ENCODE measurements at places on chromosomes 13 and 19.

GRCh38 chr19:7596211-7596937 is 711 bp downstream of the CAMSAP3 start:
- no peak for DNase-seq

DNA sequence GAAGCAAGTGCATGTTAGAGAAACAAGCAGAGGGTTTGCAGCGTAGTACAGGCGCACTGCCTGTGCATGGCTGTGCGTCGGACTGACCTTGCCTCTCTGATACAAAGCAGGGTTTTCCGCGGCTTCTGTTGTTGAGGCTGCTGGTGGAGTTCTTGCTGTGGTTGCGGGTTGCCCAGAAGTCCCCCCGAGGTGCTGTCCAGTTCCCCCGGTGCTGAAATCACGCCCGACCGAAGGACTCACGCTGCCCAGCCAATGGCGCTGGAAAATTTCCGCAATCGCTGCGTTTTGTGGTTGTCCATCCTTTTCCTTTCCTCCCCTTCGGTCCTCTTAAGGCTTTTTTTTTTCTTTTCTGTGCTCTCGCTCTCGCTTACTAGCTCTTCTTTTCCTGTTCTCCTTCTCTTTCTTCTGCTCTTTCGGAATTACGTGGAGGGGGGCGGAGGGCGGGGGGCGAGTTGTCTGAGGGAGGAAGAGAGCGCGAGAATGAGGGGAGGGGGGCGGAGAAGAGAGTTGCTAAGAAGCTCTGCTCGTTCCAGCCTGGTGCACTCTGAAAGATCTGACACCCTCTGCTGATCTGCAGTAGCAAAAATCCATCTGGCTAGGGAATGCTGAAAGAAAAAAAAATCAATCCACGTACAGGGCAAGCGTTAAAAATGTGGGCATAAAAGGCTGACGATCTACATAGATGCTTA is at the start of gene SLITRK1:
SLITRK1 (minus strand) TSS at position 558 of the 689 bp plus-strand sequence. CDS start 967 bp downstream, outside the sequence.
- DNase-seq: no peak

GRCh38 chr19:2154587-2155075 is 3.3 kb upstream of the AP3D1 start:
- DNase-seq: no peak

- DNase-seq: no peak
These were observed 2.9 kb downstream of the DNAJC15 start for GRCh38 chr13:43026262-43026661.

DNA sequence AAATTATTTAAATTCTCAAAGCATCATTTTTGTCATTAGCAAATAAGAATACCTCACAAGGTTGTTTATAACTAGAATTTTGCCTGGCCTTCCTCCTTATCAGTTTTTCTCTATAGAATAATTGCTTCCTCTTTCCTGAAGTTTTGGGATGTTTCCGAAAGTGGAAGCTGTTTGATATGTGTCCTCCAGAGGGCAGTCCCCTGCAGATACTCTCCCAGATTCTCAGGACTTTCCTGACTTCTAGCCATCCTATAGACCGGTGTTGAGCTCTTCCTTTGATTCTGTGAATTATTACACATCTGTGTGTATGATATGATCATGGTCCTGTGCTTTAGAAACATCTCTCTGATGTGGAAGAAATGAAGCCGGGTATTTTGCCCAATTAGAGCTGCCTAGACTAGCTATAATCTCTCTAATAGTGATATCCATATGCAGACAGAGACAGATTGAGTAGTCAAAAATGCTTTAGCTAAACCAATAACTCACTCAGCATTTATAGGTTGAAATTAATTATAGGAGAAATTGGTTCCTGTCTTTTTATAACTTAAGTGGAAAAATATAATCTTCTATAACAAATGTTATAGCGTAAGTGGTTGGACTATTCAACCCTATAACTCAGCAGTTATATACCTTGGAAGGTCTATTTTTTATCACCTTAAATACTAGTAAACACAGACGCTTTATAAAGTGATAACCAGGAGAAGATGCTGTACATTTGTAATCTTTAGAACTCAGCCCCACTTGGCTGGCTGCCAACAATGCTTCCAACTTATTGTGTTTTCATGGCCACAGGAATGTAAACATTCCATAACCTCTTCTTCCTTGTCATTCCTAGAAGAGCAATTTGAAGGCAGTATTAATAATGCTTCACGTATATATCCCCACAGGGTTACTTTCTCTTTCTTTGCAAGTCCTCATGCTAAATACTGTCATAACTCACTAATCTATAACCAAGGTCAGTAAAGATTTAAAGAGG is 201.0 kb upstream of the RXFP2 start:
- DNase-seq: no peak

- DNase-seq: no peak
These were observed 318.3 kb downstream of the FOXO1 start for GRCh38 chr13:40348096-40348679.

DNA sequence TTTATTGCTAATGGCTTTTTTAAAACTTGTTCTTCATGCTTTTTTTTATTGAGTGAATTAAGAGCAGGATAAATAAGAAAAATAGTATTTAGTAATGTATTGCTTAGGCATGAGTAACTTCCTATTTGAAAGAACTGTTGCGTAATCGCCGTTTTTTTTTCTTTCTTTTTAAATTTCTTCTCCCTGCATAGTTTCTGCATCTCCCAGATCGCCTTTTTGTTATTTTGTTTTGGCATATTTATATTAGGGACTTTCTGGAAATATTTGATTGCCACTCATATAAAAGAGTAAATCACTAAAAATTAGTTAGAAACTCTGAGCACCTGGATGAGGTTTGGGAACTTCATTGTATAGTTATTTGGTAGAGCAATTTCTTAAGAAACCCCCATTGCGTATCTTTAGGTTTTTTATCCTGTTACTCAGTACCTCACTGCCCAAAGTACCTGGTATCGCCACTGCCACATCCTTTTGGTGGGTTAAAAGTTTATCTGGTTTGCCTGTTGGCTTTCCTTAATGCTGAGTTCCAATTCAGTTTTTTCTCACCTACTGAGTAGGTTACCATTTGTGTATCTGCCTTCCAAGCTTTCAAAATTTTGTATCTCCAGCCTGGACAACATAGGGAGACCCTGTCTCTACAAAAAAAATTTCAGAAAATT is 36.2 kb upstream of the LPAR6 start:
- DNase-seq: no peak

DNA sequence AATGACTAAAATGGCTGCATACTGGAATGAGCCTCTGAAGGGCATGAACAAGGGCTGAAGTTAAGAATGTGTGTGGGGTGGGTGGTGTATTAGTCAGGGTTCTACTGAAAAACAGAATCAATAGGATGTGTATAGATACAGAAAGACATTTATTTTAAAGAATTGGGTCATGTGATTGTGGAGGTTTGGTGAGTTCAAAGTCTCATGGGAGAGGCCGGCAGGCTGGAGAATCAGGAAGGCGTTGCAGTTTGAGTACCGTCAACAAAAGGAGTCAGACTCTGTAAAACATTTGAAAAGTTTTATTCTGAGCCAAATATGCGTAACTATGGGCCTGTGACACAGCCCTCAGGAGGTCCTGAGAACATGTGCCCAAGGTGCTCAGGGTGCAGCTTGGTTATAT is 24.5 kb upstream of the CYSLTR2 start:
- no peak for DNase-seq

DNA sequence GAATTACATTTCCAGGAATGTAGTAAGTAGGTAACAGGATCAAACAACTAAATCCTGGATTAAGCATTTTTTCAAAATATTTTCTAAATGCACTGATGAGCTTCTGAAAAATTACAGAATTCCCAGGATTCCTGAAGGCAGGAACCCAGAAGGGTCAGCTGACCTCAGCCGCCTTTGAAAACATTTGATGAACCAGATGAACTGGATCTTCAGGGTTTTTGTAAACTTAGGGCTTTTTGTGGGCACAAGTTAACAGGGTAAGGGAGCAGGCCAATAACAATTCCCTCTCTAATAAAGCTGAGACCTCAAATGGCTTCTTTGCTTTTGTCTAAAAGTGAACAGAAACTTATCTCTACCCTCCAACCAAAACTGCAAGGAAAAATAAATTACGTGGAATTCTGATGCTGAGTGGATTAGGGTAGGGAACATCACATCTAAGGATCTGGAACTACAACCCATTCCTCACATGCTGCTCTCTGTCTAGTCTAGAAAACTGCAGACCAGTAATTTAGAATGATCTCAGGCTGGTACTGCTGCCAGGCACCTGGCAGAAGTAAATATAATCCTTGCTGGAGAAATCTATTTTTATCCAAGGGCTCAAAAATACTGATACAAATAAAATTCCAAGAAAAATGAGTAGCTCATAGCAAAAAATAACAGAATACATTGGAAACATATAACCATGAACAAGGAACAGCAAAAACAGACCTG is 48.2 kb upstream of the N4BP2L1 start:
- no peak for DNase-seq

- peak; percentile 28 for DNase-seq
These were observed 4.2 kb upstream of the IZUMO2 start for GRCh38 chr19:50167314-50167721.

DNA sequence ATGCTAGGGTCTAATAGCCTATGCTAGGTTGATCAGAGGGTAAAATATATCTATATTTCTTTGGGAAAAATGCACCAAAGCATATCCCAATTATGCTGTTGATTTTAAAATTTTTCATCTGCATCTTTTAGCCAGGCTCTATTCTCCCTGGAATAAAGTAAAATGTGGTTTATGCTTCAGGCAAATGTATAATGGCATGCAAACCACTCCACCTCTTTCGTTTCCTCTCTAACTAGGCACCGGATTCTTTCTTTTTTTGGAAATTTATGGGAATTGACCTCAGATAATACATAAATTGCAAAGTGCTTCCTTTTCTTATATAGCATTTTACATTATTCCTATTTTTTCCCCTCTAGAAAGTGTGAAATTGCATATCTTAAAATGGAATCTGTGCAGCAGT is 386.5 kb downstream of the OLFM4 start:
- no peak for DNase-seq

- DNase-seq: no peak
These were observed 2.4 kb downstream of the SHANK1 start for GRCh38 chr19:50717026-50717723.

DNA sequence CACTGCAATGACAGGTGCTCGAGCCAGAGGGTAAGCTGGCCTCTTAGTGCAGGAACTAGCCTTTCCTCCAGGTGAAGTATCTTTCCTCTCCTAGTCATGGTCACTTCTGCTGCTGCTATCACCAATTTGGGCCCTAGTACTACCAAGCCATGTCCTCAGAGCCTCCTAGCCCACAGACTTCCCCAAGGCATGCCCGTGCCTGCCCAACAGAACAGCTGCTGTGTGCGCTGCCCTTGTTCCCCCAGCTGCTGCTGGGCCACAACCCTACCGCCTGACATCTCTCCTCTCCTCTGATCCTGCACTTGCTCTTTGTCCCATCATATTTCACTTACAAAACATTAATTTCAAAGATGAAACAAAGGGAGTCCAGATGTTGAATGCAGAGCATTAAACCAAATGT is 168.5 kb upstream of the FREM2 start:
- no peak for DNase-seq

DNA sequence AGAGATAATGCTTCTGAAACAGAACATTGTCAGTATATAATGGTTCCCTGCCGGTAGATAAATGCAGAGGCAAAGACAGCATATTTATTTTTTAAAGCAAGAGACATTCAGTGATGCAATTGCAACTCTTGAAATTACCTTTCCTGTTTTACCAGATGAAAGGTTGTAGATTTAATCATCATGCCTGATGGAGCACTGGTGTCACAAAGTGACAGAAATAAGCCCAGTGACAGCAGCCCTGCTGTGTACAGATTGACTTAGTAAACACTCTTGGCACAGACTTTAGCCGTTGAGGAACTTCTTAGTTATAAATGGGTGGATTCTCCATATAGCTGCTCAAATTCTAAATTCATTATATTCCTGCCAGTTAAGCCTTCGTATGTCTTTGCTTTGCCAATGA is 172.5 kb downstream of the ITGBL1 start:
- DNase-seq: no peak

DNA sequence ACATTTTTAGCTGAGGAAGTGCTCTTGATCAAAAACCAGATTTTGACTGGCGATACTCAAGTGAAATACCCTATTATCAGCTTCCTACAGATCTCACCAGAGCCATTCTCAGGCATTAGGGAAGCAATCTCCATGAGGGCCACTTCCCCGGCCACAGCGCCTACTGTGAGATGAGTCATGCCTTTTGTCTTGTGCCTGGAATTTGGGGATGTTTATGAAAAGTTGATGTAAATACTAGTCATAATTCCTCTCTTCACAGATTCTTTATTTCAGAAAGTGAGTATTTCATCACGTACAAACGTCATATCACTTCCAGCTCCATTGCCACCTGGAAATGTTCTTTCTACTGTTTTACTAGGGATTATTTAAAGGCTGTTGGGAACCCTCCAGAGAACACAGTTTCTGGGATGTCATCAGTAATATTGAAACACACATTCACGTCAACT is 25.3 kb upstream of the SLC46A3 start:
- no peak for DNase-seq

DNA sequence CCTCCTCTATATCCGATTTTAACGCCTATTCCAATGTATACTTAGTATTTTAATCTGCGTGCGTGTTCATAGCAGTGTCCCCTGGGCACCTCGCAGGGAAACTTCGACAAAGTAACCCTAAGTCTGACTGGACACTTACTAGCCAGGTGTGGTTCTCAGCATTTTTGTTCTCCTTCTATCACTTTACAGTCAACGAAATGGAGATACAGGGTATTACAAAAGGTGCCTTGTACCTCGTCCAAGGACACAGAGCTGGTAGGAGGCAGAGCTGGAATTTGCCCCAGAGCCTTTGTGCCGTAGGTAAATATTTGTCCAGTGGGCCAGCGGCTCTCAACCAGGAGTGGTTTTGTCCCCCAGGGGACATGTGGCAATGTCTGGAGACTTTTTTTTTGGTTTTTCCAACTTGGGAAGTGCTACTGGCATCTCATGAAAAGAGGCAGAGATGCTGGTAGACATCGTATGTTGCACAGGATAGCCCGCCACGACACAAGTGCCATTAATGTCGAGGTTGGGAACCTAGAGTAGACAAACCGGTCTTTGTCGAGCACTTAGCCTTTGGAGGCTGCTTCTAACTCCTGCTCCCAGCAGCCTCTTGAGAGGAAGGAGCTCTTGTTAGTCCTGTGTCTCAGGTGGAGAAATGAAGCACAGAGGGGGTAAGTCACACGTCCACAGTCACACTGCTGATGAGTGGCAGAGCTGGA is 1.1 kb downstream of the ZNF444 start:
- DNase-seq: no peak

GRCh38 chr19:11208561-11209471 is 11.5 kb upstream of the KANK2 start:
- DNase-seq: no peak
